Mesenteric fat pad (tissue), 1 donor: ENCODE measurements at places on chromosomes 2 and 18. TPM values are rescaled to one million over a fixed set of nuclear protein-coding genes. Genes with fewer than 3 reads are reported as not detected.

DNA sequence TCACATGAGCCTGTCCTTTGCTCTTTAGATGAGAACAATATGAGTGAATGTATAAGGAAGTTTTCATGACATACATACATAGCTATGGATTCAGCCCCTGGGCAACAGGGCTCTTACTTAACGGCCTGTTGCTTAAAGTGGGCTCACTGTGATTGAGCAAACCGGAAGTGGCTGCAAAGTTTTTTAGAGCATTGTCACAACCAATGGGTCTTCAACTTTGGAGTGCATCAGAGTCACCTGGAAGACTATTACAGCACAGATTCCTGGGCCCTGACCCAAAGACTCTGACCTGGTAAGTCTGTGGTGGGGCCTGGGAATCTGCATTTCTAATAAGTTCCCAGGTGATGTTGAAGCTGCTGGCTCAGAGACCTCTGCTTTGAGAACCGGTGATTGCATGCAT lies 106.3 kb upstream of the SEC11C start:
- DNase-seq, result no peak

- no peak for DNase-seq
These were observed 310.2 kb upstream of the STON1 start for GRCh38 chr2:48219555-48220436.

GRCh38 chr2:136342138-136342537 lies 224.2 kb upstream of the CXCR4 start:
- DNase-seq, result no peak

- DNase-seq, result no peak
These were observed 133.1 kb upstream of the PELI1 start for GRCh38 chr2:64277101-64277849.

- DNase-seq, result peak; percentile 73
These were observed 86.0 kb upstream of the SNTG2 start for GRCh38 chr2:864501-865106.

The OTOS gene
- not detected for total RNA-seq
